ENCODE measurements at places on chromosomes 13 and 19. TPM values are rescaled to one million over a fixed set of nuclear protein-coding genes. Genes with fewer than 3 reads are reported as not detected.

The ZNF708 gene
- 3.4 TPM for total RNA-seq

The SERTM1 gene
- not detected for total RNA-seq

DNA sequence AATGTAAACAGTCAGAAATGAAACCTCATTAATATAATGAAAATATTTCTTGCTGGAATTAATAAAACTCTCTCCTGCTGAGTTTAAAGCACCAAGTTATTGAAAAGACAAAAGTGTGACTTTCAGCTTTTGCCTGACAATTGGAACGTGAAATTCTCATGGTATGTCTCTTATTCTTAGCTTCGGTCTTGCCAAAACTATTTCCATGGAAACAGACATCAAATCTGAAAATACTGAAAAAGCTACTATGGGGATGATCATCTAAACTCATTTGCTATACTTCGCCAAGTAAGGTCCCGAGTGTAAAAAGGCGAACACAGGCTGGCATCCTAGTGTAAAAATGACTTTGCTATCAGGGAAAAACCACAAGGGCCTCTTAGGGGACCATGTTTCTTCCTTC is 22.8 kb downstream of the HTR2A start:
- no peak for DNase-seq

- DNase-seq: no peak
Observed at GRCh38 chr13:93655154-93655553, 428.5 kb downstream of the GPC6 start.

- DNase-seq: no peak
Observed at GRCh38 chr13:39998166-39998565, 342.7 kb downstream of the COG6 start.

- no peak for DNase-seq
Observed at GRCh38 chr13:77328819-77329132, 1.9 kb upstream of the MYCBP2 start.
